Epithelial cell of proximal tubule (primary cell): ENCODE measurements at places on chromosomes 12 and 14.
A peak's percentile ranks its signal among the peaks of the same experiment; 100 is the strongest.

GRCh38 chr12:59472273-59472672, 123.6 kb upstream of the SLC16A7 start:
- DNase-seq = no peak

GRCh38 chr12:105196090-105196489, 39.9 kb downstream of the APPL2 start:
- no peak for DNase-seq

DNA sequence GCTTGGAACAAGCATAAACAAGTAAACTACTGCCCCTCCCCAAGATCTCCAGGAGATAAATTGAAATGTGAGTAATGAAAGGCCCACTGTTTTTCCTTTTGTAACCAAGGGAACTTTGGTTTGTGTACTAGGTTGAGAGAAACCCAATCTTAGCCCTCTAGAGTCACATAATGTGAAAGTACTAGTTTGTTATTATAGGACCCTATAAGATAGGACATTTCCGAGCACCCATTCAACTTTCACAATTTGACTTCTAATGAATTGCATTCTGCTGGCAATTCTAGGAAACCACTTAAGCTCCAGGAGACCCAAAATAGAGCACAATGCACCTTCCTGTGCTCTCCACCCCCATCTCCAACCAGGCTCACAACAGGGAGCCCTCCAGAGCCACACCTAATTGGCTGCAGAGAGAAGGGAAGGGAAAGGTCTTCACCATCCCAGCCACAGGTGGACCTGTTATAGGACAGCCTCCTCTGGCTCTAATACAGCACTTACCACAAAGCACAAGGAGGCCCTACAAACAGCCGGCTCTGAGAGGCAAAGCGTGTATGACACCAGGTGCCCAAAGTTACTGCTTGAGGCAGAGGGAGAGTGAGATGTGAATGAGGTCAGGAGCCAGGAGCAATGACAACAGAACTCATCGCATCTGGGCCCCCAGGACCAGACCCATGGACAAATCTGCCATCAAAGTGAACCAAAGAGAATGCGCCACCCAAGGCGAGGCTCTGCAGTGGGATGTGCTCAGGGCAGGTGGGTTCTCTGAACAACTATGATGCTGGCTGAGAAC, 163.3 kb upstream of the NTF3 start:
- DNase-seq = no peak

DNA sequence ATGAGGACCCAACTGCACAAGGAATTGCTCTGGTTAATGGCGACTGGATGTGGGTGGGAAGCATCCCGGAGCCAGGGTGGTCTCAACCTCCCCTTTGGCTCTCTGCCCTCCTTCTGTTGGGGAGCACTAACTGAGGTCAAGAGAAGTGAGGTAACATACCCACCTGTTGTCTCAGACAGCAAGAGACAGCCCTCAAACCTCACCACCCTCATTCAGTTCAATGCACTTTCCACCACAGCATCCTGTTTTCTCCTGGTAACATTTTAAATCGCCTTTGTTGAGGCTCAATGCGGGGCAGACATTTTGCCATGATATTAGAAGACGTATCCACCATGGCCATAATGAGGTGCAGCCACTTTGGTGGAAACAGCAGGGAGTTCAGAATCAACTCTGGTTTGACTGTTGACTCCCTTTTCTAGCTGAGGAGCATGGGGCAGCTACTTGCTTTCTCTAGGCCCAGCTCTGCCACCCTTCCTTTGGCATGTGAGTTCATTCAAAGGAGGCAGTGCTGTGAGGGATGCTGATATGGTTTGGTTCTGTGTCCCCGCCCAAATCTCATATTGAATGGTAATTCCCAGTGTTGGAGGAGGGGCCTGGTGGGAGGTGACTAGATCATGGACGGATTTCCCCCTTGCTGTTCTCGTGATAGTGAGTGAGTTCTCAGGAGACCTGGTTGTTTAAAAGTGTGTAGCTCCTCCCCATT, 338.6 kb downstream of the PCNX1 start:
- no peak for DNase-seq

DNA sequence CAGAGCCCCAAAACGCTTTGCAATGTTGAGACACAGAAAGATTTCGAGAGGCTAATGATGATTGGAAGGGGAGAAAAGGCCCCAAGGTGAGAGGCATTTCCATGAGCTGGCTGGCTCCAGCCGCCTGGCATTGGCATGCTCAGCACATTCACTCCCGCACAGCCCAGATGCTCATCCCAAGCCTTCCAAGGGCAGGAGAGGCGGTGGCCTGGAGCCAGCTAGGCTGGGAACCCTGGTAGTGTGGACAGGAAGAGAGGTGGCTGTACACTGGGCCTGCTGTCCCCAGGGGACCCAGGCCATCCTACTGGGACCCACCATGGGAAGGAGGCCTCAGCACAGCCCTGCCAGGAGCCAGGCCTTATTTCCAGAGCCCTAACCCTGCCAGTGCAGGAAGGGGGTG, 72.2 kb downstream of the SPTB start:
- no peak for DNase-seq

DNA sequence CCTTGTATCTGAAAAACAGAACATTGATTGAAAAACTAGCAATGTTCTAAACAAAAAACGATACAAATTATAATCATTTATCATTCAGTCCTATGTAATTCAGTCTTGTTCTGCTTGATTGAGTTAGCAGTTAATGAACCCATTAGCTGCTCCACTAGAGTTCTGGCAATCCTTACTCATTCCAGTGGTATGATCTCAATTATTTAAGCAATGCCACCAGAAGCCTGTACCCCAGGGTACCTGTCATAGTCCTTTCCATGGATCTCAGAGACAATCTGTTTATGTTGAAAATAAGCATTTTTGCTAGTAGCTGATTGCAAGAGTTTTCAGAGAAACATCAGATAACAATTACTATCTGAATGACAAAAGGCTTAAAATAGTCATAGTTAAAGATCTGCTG, 115.9 kb downstream of the UNC79 start:
- peak; percentile 61 for DNase-seq

GRCh38 chr12:64450711-64451486, 1.0 kb upstream of the TBK1 start:
- DNase-seq = no peak

- DNase-seq = no peak
These were observed 189.0 kb upstream of the FBXO33 start for GRCh38 chr14:39621223-39621622.

DNA sequence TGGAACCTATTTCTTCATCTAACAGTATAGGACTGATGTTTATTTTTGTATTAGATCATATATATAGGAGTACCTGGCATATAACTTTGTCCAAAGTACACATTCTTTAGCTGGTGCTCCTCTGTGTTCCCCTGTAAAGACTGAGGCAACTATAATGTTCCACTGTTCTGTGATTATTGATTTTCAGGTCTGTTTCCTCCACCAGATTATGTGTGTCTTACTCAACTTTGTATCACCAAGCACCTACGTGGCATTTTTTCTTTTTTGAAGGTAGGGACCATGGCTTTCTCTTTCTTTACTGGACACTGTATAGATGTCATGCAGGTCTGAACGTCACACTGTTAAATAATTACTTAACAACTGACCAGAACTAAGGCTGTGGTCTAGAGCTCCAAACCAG, 29.3 kb downstream of the BICD1 start:
- no peak for DNase-seq

- no peak for DNase-seq
These were observed 28.7 kb downstream of the FNTB start for GRCh38 chr14:65015391-65015790.

DNA sequence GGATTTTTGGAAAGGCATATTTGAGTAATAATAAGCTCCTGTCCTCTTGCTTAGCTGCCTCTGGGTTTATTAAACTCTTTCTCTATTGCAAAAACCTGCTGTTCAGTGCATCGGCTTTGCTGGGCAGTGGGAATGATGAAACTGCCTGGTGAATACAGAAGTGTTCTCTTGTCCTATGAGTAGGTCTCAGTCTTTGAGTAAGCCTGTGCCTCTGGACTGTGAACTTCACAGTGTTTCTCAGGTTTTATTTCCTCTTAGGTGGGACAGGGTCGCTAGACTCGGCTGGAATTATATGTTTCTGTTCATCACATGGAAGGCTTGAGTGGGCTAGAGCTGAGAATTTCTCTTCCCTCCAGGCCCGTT, 46.4 kb downstream of the CRADD start:
- no peak for DNase-seq

DNA sequence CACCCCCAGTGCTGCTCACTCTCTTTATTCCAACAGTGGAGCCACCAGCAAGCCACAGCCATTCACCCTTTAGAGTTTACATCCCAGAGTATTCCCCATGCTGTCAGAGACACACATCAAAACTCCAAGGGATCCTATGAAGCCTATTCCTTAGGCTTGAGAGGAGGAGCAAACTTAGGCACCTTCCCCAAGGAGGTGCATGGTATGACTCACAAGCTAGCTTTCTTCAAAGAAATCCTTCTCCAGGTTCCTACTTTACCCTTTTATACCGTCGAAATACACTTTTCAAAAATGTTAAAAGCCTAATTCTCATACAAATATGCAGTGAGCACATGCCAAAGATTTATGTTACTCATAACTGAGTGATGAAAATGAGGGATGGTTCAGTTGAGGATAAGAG, 175.4 kb downstream of the ETNK1 start:
- DNase-seq = no peak

- DNase-seq = no peak
These were observed 153.9 kb downstream of the ACSS3 start for GRCh38 chr12:81231574-81232368.

DNA sequence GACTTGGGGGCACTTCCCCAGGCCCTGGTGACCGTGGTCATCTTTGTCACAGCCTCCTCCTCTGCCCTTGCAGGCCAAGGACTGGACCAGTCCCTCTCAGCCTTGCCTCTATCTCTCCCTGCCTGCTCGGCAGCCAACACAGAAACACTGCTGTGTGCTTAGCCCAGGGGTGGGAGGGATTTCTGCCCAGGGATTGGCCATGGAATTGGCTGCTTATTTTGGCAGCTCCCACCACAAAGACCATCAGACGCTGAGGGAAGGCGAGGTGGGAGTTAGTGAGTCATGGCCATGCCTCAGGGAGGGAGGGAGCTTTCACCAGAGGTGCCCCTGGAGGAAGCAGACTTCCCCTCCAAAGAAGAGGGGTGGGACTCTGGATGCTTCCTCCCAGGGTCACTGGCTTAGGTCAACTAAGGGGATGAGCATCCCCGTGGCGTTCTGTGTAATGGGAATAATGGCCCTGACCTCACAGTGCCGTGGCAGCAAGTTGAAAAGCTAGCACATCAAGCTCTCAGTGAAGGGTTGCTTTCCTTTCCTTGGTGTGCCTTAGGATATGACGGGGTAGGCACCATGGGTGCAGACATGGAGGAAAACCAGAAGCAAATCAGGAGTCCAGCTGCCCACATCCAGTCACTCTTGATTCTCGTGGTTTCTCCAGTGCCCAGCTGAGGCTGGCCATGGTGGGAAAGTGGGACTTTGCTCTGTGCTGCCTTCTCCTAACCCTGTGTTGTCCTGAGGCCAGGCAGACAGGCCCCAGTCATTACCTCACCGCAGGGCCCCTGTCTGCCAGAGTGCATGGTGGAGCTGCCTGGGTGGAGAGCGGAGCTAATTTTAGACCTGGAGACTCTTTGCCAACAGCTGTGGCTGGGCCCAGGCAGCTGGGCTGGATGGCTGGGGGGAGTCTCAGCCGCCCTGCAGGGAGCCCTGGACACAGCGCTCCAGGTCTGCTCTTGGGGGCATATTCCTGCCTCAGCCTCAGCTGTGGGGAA, 21.4 kb downstream of the B4GALNT3 start:
- no peak for DNase-seq

- no peak for DNase-seq
These were observed 353.2 kb downstream of the BCAT1 start for GRCh38 chr12:24595652-24596235.

GRCh38 chr12:77742631-77743030, 88.1 kb upstream of the NAV3 start:
- no peak for DNase-seq
